Stimulated activated CD4-positive, alpha-beta T cell treated with anti-CD3 and anti-CD28 coated beads, Interleukin-15, amount 100 ng/mL, for 48 hours (primary cell): ENCODE measurements at places on chromosomes 3 and 15.

DNA sequence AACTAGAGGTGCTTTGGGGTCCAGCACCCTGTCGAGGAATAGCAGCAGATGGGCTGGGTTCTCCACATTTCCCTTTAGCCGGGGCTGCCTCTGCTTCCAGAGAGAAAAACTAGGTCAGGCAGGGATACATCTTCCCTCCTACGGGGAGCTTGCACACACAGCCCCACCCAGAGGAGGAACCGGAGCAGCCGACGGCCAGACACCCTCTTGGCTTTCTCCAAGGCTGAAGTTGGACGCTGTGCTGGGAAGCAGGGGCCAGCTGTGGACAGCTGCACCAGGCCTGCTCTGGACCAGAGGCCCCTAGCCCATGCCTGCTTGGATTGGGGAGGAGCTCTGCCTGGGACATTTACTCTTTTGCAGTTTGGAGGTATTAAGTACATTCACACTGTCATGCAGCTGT lies 44.7 kb upstream of the NR2C2 start:
- DNase-seq: no peak

GRCh38 chr3:107132674-107133073 lies 244.6 kb upstream of the CCDC54 start:
- DNase-seq: no peak

DNA sequence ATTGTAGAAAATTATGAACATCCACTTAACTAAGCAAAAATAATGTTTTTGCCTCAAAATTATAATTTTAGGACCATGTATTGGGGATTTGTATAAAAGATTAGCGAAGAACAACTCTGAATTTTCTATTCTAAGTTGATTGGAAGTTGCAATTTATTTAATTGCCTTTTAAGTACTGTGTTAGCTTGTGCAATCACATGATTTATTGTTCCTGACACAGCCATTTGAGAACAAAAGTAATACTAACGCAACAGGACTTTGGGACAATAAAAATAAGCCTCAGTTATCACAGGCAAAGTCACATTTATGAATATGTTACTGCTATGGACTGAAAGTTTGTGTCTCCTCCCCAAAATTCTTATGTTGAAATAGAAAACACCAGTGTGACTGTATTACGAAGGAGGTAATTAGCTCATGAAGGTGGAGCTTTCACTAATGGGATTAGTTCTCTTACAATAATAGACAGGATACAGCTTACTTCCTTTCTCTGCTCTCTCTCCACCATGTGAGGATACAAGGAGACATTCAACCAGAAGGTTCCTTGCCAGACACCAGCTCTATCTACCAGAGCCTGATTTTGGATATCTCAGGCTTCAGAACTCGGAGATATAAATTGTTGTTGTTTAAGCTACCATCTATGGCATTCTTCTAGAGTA lies 745.9 kb downstream of the ZBBX start:
- DNase-seq: no peak

- no peak for DNase-seq
Observed at GRCh38 chr3:62822905-62823304, 52.3 kb downstream of the CADPS start.

DNA sequence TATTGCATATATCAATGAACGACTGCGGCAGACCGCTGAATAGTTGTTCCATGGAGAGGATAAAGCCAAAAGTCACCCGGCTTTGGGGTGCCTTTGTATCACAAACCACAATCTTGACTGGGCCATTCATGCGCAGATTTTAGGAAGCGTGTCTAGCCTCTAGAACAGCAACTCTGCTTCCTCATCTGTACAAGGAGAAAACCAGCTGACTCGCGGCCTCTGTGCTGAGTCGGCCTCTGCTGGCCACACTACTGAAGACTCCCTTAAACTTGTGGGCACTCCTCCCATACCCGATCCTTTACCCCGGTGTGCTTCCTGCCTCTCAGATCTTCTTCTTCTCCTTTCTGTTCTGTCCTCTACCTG lies 872 bp downstream of the DLEC1 start:
- DNase-seq: no peak

GRCh38 chr3:28286595-28286994 lies 45.2 kb downstream of the CMC1 start:
- no peak for DNase-seq

DNA sequence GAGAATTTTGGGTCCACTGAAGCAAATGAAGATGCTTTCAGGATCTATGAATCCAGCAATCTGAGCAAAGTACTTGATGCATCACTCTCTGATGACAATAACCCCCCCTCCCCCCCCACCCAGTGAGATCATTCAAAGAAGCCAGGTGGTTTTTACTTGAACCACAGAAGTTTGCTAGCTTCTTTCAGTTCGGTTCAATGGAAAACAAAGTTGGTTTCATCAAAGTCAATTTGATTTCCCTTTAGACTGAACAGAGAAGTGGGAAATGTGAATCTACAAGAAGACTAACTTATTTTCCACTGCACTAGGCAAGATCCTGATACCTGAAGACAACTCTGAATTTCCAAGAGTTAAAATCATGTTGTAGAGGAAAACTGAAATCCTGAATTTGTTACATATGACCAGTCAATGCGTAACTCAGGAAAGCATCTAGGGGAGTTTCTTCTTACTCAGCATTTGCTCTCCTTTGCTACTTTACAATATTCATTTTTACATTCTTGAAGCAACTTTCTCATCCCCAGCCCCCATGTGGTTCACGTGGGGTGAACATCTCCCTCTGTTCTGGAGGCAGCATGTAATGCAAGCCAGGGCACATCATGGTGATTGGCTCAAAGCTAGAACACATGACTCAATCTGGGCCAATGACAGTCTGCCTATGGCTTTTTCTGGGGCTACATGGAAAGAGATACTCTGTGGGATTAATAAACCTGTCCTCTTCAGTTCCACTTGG lies 572.6 kb downstream of the FOXP1 start:
- peak; percentile 77 for DNase-seq

DNA sequence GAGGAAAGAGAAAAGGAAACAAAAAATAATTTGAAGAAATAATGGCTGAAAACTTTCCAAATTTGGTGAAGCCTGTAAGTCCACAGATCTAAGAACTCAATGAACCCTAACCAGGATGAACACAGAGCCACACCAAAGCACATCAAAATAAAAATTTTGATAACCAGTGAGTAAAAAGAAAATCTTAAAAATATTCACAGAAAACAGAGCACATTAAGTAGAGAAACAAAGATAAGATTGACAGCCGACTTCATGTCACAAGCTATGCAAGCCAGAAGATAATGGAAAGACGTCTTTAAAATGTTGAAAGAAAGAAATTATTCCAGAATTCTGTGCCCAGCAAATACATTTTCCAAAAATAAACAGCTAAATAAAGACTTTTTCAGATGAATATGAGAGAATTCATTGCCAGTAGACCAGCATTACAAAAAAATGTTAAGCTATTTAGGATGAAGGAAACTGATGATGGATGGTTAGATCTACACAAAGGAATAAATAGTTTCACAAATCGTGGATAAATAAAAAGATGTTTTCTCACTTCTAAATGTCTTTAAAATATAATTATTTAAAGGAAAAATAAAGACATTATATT lies 140.2 kb upstream of the SKOR1 start:
- DNase-seq: no peak

DNA sequence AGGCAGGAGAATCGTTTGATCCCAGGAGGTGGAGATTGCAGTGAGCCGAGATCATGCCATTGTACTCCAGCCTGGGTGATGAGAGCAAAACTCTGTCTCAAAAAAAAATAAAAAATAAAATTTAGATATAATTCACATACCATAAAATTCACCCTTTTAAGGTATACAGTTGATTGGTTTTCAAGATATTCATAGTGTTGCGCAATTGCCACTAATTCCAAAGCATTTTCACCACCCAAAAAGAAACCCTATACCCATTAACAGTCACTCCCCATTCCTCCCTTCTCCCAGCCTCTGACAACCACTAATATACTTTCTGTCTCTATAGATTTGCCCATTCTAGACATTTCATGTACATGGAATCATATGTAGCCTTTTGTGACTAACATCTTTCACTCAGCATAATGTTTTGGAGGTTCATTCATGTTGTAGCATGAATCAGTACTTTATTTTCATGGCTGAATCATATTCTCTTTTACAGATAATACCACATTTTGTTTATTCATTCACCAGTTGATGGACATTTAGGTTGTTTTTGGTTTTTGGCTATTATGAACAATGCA lies 116.7 kb downstream of the RASA2 start:
- no peak for DNase-seq

GRCh38 chr3:66475386-66476020 lies 25.3 kb downstream of the LRIG1 start:
- no peak for DNase-seq

DNA sequence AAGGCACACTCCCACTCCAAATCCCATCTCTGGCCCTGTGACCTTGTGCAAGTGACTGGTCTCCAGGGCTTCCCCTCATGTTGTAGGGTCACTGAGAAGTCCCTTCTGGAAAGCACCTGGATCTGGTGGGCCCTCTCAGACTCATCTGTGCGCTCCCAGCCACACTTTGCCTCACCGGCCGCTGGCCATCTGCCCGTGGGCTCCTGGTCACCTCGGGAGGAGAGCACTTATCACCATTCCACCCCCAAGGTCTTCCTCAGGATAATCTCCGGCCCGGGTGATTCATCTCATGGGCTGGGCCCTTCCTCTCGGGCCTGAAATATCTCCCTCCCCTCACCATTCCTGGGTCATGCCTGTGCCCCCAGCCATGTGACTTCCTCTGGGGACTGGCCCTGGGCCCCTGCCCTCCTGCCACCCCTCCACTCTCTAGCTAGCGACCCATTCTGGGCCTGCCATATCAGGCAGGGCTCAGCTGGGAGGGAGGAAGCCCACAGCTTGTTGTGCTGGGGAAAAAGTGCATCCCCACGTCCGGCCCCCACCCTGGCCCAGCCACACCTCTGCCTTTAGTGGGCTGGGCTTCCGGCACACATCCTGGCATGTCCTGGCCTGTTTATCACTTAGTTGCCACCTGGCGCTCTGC lies 10.6 kb upstream of the WNT7A start:
- DNase-seq: no peak

DNA sequence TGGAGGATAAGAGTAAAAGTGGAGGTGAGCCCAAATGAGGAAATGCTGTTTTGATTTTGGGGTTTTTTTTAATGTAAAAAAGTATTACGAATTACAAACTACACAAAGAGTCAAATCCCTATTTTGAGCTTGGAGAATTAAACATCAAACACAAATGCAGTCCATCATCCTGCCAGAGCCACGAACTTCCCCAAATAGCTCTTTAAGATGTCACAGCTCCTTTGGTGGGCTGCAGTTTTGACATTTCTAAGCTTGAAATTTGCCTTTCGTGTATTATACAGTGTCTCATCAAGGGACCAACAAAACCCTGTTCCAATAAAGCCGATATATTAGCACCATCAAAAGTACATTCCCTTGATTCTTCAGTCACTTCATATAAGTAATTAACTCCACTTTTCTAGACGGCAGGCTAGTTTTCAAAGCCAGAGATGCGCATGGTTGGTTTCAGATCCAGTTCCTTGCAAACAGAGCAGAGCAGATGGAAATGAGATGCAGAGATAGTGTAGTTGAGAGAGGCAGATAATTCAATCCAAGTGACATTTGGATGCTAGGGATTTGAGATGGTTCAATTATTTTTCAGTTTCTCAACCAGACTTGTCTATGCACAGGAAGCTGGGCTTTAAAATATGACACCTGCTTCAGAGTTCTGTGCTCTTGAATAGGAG lies 580.9 kb downstream of the EDEM1 start:
- DNase-seq: no peak

DNA sequence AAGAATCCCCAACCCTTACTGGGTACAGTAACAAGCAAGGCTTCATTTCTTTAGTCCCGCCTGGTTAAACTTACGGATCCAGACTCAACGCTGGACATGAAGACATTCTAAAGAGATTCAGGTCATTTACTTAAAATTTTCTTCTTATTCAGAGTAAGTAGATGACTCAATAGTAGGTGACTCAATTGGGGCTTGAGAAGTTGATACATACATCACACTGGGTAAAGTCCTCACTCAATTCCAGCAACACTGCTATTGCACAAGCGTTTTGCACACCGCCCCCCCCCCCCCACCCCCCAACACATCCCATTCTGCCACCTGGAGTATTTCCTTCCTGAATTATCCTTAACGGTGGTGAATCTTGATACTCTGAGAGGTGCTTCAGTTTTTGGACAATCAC lies 610.0 kb downstream of the FOXP1 start:
- DNase-seq: no peak

- no peak for DNase-seq
Observed at GRCh38 chr3:37687966-37688365, 173.7 kb upstream of the CTDSPL start.

DNA sequence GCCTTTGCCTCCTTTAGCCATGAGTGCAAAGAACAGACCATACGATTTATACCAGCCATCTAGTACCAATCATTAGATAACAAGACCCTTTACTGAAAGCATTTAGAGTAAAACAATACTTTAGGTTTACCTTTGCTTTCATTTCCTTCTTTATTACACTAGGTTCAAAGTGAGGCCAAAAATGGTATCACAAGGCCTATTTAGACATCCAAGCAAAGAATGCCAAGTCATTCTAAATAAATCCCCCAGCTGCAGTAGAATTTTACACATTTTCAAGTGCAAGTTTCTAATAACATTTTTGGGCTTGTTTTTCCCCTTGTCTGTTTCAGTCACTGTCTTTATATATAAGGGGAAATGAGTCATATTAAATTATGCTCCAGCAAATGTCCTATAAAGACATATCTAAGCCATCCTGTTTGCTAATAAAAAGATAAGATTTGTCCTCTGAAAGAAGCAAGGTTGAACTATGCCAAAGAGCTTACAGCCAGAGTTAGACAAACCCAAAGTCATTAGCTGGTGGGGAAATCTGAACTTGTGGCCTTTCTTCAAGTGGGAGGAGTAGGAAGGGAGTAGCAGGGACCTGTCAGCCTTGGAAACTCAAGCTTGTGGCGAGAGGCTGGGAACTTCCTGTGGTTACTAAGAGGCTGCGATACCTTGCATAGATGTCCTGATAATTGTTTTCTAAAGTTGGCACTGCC lies 232.7 kb downstream of the MECOM start:
- DNase-seq: no peak

GRCh38 chr15:57172925-57173324 lies 203.4 kb upstream of the CGNL1 start:
- no peak for DNase-seq

- no peak for DNase-seq
Observed at GRCh38 chr3:9875448-9875847, 4.6 kb downstream of the CIDEC start.

GRCh38 chr3:119796785-119797184 lies 14.9 kb downstream of the NR1I2 start:
- DNase-seq: no peak
